ENCODE measurements at places on chromosomes 4 and X.

- DNase-seq: no peak
Measured at GRCh38 chr4:101348367-101348827, 1.1 kb upstream of the PPP3CA start.

GRCh38 chrX:104370089-104370488 lies 115.4 kb upstream of the ESX1 start:
- DNase-seq: no peak

- no peak for DNase-seq
Measured at GRCh38 chr4:33959519-33959918, 2284.8 kb downstream of the ARAP2 start.

GRCh38 chr4:182863501-182863900 lies 53.7 kb downstream of the DCTD start:
- no peak for DNase-seq

- no peak for DNase-seq
Measured at GRCh38 chr4:39621582-39621981, 17.1 kb downstream of the SMIM14 start.

- DNase-seq: no peak
Measured at GRCh38 chr4:37516057-37516775, 170.0 kb downstream of the RELL1 start.

DNA sequence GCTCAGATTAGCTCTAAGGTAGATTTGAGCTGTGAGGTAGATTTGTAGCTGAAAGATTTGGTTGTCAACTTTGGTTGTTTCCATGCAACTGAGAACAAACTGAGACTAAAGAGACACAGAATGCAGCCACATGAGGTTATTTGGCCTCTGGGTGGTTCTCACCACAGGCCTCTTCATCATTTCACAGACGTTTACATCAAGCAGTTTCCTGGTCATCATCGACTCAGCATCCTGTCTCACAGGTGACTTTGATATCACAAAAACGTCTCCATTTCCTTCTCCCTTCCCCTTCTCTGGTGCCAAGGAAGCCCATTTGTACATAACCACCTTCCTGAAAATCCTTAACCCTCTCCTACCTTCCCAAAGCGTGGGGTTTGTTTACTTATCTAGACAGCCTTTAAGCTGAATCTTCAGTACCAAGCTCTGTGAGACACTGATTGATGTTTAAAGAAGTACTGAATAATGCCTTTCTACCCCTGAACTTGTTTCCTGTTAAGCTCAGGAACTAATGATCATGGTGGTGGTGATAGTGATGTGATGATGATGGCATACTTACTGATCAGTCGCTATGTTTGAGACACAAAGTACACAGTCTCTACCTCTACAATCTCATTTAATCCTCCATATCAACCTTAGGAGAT lies 81.9 kb downstream of the FAM114A1 start:
- DNase-seq: no peak

GRCh38 chrX:14865201-14865600 lies 7.7 kb downstream of the FANCB start:
- DNase-seq: no peak

DNA sequence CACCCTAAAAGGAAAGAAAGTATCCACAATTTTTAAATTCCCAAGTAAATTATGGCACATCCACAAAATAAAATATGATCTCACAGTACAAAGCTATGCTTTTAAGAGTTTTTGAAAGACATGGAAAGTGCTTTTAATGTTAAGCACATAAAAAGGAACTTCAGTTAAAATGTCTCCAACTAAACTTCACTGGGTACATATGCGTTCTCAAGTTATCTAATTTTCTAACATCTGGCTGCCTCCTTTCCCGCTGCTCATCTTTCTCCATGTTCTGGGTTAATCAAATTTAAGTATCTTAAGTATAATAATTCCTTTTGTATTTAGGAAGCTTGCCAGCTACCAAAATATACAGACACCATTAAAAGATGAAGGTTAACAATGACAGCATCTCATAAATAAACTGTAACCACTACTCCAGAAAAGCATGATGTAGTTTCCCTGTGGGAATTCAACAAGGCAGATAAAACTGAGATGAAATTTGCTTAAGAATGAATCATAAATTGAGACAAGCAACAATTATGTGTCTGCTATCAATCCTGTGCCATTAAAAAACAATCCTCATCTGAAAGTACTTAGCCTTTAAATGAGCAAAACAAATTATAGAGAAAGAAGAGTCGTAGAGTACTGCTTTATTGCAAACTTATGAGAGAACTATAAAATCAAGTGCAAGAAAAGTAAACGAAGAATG lies 25.1 kb downstream of the PRSS12 start:
- DNase-seq: no peak

DNA sequence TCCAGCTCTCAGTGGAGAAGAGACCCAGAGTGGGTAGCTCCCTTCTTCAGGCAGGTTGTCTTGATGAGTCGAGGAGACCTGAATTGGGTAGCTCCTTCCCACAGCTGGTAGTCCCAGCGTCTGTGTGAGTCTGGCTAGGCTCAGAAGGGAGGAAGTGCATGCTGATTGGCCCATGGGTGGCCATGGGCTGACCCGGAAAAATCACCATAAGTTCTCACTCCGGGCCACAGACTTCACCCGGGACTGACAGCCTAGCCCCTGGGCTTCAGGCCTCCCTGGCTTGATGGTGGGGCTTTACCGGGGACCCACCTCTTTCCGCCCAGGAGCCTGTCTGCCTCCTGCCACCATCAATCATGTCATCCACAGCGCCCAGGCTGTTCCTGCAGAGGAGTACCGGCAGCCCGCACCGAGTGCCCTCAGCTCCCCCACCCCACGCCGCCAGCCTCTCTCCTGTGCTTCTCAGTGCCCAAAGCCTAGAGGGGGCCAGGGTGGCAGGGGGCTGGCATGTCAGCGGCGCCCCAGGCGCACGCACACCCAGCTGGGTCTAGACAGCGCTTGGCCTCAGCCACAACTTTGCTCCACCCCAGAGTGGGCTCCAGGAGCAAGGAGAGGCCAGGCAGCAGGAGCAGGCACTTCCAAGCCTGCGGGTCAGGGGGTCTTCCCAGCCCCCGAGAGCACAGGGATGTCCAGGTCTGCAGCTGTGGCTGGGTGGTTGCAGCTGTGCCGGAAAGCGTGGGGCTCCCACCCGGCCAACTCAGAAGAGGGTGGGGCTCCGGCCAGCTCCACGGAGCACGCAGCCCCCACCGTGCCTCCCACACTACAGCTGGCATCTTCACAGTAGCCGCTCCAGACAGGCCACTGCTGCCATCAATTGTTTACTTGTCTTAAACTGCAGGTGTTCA lies 16.1 kb upstream of the SAT1 start:
- DNase-seq: no peak

DNA sequence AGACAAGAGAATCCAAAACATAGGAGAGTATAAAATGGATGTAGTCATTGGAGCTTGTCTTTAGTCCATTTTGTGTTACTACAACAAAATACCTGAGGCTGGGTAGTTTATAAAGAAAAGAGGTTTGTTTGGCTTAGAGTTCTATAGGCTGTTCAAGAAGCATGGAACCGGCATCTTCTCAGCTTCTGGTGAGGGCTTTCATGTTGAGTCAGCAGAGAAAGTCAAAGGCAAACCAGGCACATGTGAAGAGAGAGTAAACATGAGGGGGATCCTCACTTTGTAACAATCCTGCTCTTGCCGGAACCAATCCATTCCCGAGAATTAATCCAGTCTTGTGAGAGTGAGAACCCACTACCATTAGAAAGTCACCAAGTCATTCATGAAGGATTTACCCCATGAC lies 8.1 kb upstream of the HCCS start:
- DNase-seq: no peak

GRCh38 chr4:26953366-26953765 lies 92.7 kb downstream of the STIM2 start:
- DNase-seq: no peak

DNA sequence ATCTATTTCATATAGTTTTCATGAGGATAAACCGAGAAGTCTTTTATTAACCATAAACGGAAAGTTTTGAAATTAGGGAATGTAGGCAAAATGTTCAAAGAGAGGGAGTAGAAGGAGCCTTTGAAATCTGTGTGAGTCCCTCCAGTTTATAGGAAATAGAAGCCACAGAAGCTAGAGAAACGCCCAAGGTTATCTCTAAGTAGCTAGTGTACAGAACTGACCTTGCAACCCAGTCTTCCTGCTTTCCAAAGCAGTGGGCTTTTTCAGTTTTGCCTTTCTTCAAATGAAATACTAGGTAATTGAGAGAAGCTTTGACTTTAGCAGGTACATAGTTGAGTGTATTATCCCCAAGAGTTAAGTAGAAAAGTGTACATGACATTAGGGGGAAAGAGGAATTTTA lies 39.4 kb downstream of the STIM2 start:
- DNase-seq: no peak

- no peak for DNase-seq
Measured at GRCh38 chr4:79141530-79141929, 184.3 kb downstream of the NAA11 start.

DNA sequence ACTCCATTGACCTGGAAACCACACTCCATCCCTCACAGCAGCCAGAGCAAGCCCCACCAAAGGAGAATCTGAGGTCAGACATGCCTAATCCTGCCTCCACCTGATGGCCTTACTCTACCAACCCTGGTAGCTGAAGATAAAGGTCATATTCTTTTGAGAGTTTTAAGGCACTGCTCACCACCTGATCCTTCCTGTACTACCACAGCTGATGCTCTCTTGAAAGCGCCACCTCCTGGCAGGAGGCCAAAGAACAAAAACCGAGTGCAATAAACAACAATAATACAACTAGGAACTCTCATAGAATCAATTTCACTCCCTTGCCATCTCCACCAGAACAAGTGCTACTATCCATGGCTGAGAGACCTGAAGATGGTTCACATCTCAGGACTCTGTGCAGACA lies 301.6 kb downstream of the NAF1 start:
- no peak for DNase-seq

DNA sequence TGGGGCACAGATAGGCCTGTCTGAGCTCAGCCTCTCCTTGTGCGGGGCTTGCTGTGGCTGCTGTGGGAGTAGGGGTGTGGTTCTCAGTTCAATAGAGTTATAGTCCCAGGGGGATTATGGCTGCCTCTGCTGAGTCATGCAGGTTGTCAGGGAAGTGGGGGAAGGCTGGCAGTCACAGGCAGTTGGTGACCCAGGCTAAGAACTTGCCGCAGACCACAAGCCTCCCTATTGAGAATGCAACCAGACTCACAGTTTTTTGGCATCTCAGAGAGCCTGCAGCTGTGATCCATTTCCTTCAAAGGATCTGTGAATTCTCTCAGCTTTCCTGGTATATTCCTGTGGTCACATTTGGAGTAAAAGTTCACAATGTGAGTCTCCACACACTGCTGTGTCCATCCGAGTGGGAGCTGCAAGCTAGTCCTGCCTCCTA lies 364.9 kb downstream of the ZNF674 start:
- DNase-seq: no peak

GRCh38 chrX:80807606-80807991 lies 2.1 kb downstream of the BRWD3 start:
- DNase-seq: no peak

DNA sequence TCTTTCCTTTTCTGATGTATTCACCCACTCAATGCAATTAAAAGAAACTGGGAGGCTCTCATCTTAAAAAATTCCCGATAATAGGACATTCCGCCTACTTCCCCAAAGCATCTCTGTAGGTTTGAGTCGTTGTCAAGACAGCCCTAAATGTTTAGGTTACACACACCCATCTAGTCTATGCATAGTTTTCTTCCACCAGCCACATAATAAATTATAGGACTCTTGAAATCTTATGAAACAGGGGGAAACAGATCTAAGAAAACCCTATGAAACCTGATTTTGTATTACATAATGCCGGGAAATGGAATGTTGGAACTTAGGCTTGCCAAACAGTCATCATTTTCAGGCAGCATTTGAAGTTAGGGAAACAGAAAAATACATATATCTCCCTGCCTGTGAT lies 150.0 kb downstream of the PRKX start:
- DNase-seq: no peak

- DNase-seq: no peak
Measured at GRCh38 chrX:48045410-48046311, 25.8 kb downstream of the ZNF630 start.

DNA sequence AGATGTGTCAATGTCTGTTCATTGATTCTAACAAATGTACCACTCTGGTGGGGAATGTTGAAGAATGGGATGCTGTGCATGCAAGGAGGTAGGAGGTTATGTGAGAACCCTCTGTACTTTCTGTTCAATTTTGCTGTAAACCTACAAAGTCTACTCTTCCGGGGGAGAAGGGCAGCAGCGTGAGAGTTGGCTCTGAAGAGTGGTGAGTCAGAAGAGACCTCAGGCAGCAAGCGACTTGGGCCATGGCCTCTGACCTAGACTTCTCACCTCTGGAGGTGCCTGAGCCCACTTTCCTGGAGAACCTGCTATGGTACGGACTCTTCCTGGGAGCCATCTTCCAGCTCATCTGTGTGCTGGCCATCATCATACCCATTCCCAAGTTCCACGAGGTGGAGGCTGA lies 26.7 kb downstream of the MANBA start:
- no peak for DNase-seq

DNA sequence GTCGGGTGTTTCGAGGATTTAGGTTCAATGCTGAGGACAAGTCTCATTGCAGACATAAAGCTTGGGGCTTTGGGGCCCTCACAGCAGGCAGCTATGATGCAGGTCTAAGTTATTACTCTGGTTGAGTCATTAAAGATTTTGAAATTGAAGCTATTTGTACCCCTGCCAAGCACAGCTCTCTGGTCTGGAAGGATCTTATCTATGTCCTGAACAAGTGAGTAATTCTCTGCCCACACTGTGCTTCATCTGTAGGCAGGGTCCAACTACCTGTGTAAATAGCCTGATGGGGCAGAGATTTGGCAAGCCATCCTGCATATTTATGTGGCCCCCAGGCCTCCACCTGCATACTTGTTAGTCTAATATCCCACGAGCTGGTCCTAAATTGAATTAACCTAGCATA lies 41.4 kb upstream of the MAGEA4 start:
- DNase-seq: no peak

- no peak for DNase-seq
Measured at GRCh38 chr4:47075919-47076318, 44.6 kb downstream of the GABRB1 start.

Data from occipital lobe (tissue), 3 donors.